ENCODE measurements at places on chromosomes 5 and 9.

DNA sequence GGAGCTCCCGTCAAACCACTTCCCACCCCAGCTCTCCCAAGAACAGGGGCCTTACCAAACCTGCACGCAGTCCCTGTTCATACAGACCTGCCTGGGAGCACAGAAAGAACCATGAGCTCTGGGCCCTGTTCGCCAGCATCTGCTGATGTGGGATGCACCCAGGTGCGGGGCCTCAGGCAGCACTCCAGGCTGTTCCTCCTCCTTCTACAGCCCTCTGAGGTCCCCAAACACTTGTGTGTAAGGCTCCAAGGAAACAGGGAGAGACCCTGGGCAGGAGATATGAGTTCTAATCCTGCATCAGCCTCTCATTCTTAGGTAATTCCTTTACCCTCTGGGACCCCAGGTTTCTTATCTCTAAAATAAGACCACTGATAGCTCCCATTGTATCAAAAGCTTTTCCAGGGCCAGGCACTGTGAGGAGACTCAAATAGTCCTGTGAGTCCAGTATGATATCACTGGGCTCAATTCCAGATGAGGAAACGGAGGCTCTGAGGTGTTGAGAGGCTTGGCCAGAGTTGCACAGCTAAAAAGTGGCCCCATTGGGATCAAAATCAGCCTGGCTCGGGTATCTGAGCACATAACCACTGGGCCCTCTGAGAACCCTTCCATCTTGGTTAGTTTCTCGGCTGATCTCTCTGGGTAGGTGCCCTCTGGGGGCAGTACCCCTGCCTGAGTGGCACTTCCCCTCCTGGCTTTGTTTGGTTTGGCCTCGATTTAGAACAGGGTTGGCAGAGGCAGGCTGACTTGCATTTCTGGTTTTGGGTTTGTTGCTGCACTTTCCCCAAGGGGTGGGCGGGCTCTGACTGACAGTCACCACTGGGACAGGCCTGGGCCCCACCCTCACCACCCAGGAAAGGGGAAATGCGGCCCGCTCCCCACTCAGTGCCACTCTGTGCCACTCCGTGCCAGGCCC is 116.8 kb downstream of the RGS3 start:
- DNase-seq: peak; percentile 65

- DNase-seq: peak; percentile 32
Observed at GRCh38 chr5:141882594-141883183, 4.5 kb upstream of the PCDH1 start.

- DNase-seq: no peak
Observed at GRCh38 chr9:113899205-113899604, 23.1 kb downstream of the ZNF618 start.

DNA sequence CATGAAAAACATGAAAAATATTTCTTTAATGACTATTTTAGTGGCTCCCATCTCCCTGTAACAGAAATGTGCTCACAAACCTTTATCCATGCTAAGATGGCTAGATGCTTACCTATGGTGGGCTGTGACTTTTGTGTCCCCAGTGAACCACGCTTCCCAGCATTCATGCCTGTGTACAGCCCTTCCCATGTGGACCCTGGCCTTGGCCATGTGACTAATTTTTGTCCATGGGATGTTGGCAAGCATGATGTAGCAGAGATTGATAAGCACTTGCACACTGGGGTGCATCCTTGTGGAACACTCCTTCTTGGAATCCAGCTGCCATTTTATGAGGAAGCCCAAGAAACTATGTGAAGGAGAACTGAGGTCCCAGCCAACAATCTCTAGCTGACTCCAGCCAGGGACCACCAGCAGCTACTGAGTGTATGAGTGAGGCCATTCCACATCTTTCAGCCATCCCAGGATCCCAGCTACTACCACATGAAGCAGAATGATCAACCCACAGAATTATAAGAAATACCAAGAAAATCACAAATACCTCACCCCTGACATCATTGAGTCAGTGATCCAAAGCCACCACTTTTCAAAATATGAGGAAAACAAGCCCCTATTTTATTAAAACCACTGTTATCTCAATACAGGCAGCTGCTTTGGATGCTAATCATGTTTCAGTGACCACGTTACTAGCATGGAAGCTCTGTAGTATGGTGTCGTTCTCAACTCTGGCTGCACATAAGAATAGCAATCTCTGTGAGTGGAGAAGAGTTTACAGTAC is 16.1 kb upstream of the RAI14 start:
- no peak for DNase-seq

DNA sequence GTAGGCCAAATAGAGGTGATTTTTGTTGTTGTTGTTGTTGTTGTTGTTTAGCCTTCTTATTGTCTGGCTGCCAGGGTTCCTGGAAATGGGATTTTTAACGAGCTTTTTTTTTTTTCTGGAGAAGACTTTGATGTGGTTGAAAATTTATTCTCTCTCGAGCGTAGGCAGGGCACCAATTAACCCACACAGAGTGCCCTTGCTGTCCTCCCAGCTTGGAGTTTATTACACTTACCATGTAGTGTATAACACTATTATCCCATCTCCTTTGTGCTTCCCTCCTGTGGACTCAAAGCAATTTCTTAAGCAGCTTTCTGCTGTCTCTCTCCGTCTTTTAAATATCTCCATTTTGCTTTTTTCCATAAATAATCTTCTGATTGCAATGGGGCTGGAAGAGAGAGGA is 57.4 kb downstream of the OR2K2 start:
- no peak for DNase-seq

GRCh38 chr9:136145580-136145979 is 26.9 kb upstream of the TMEM250 start:
- no peak for DNase-seq

GRCh38 chr9:136267261-136268111 is 21.9 kb upstream of the QSOX2 start:
- no peak for DNase-seq

DNA sequence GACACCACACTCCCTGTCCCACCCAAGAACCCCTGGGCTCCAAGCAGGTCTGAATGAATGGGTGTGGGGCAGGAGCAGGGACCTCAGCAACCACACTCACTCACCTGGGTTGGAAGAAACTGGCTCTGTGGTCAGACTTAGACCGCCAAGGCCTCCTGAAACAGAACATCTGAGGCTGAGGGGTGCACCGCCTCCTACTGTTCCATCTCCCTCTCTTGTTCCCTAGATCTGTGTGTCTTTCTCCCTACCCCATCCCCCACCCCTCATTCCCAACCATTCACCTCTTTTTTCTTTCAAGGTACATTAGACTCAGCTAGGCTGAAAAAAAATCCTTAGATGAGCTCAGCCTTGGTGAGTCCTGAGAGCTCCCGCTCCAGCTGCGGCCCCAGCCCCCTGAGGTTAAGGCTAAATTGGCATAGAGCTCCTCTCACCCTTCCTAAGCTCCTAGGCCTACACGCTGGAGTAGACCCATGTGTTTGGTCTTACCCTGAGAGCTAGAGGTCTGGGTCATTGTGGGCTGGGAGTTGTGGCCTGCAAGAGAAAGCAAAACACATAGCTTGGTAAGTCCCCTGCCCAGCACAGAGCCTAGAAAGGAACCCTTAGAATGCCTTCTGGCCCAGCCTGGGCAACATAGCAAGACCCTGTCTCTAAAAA is 4.8 kb downstream of the ECSCR start:
- DNase-seq: no peak

- DNase-seq: no peak
Observed at GRCh38 chr5:30100929-30101328, 1092.6 kb upstream of the CDH6 start.

DNA sequence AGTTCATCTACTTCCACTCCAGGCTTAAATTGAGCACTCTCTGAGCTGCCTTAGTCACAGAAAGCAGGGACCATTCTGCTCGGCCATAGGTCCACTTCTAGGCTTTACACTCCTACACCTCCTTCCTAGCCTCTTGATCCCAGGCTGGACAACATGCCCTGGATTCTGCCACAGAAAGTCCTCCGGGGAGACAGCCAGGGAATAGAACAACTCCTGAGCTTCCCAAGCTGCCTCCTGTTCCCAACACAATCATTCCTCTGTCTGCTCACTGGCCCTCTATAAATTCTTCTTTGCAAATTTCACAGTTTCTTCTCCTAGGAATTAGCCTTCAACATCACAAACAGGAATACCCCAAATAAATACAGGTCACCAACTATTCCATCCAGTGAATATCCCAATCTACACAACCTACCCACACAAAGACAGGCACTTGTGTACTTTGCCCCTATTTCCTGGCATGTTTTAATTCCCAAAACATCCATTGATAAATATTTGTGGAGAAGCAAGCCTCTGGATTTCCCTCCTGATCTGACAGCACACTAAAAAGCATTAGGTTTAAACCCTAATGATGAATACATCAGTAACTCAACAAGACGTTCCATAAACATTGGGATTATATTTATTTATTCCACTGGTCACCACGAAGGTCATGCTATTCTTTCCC is 125.5 kb downstream of the ENC1 start:
- DNase-seq: no peak
